Ovary (tissue), 10 donors: ENCODE measurements at places on chromosomes 1 and 21. TPM values are rescaled to one million over a fixed set of nuclear protein-coding genes. Genes with fewer than 3 reads are reported as not detected.

TTC22 gene
- total RNA-seq, result 1.2 TPM

DNA sequence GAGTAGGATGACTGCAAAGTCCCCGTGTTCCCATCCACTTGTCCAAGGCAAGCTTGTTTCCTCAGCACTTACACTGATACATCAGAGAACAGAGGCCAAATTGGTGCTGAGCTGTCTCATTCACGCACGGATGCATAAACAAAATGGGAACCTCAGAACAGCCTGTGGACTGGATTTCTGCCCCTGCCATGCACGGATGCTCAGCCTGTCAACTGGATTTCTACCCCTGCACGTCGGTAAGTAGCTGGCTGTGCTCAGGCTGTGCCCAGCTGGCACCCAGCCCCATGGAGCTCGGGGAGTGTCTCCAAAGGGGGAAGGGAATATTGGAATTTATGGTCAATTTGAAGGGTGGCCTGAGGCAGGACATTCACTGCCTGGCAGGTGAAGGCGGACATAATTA is 40.8 kb upstream of the TMPRSS2 start:
- no peak for DNase-seq

DNA sequence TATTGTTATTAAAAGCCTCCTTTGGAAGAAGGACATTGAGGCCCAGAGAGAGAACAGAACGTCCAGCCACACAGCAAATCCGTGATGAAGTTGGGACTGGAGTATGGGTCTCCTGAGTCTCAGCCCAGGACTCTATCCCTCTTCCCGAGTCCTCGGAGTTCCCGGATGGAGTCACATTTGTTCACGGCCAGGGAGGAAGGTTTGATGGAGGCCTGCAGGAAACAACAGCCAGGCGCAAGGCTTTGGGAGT is 357 bp upstream of the TXLNA start:
- DNase-seq, result no peak

GRCh38 chr1:27350663-27351540 is 9.1 kb downstream of the SYTL1 start:
- peak; percentile 54 for DNase-seq

DNA sequence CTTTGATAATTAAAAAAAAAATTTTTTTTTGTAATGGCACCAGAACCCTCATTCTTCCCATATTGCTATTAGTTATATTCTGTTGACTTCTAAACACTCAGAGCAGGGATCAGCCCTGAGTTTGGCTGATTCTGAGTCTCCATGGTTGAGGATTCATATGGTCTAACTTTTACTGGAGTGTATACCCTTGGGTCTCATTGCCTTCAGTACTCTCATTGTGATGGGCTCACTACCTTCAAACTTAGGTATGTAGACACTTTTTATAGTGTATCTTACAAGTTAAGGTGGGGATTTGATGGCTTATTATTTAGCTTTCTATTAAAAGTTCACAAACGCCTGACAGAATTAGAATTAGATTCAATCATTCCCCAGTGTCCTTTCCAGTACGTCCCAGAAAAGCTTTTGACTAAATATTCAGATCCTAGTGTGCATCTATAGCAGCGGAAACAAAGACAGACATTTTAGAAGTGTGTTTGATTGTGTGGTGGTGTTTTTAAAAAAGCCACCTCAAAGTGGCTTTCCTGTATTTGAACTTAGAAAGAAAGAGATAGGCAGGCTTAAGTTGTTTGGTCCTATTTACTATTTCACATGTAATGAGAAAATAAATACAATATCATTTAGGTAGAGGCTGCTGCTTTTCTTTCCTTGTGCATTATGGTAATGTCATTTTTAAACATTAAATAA is 1.4 kb downstream of the MACF1 start:
- no peak for DNase-seq

DNA sequence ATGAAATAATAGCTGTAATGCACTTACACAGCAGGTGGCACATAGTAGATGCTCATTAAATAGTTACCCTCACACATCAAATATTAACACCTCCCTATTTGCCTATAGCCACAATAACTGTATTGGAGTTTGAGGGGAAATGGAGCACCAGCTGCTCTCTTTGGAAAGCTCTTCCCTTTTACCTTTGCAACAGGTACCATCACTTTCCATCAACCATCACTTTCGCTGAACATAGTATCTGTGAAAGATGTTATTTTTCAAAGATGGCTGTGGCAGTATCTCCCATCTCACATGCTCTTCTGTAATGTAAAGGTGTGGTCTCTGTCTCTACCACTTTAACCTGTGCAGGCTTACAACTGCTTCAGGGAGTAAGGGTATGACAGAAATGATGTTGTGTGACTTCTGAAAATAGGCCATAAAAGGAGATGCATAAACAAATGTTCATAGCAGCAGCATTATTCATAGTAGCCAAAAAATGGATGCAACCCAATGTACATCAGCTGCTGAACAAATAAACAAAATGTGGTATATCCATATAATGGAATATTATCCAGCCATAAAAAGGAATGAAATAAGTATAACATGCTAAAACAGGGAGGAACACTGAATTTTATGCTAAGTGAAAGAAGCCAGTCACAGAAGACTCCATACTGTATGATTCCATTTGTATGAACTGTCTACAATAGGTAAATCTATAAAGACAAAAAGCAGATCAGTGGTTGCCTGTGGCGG is 288.3 kb downstream of the AKT3 start:
- no peak for DNase-seq

DRAXIN gene
- not detected for total RNA-seq

- DNase-seq, result no peak
These were observed 5.1 kb upstream of the LAMB3 start for GRCh38 chr1:209657140-209657879.

DNA sequence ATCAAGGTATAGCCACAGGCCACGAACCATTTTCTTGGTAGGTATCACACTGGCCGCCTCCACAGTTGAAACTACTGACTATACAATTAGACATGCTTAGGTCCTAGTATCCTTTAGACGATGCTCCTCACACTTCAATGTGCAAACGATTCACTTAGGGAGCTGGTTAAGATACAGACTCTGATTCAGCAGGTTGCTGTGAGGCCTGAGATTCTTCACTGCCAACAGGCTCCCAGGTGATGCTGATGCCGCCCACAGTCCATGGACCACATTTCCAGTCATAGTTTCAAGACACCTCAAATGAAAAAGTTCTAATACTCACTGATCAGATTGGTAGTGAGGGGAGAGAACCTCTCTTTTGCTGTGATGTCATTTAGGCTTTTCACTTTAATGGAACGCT is 6.8 kb downstream of the ATP5PO start:
- no peak for DNase-seq
